T1000 (cell line): ENCODE measurements at places on chromosomes 2 and 18.

DNA sequence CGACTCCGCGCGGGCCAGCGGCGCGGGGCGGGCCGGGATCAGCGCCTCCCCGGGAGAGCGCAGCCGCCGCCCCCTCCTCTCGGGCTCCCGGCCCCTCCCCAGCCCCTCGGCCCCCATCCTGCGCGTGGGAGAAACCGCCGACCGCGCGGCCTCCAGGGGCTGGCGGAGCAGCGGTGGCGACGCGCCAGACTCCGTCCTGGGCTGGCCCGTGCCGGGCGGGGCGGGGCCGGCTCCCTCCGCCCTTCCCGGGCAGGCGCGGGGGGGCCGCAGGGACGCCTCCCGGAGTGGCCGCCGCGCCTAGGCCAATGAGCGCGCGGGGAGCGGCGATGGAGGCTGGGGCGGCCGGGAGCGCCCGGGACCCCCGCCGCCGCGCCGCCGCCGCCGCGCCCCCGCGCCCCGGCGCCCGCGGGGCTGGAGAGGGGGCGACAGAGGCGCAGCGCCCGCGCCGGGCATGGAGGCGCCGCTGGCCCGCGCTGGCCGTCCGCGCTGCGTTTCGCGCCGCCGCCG, 49.1 kb downstream of the KCNIP3 start:
- DNase-seq, result peak; percentile 26

GRCh38 chr2:67256892-67257291, 140.2 kb upstream of the ETAA1 start:
- no peak for DNase-seq

DNA sequence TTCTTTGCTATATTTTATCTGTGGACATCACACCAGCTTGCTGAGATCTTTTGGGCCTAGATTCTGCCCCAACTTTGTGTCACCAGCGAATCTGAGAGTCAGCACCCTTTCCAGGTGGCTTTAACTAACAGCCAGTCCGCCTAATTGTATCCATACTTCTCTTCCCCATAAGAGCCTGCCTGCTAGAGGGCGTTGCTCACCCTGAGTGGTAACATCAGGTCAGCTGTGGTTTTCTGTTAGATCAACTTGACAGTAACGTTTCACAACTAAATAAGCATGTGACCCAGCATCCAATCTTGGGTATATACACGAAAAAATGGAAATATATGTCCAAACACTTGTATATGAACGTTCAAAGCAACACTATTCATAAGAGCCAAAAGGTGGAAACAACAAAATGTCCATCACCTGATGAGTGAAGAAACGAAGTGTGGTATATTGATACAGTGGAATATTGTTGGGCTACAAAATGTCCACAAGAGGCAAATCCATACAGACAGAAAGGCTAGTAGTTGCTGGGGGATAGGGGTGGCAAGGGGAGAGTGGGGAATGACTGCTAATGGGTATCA, 24.9 kb downstream of the EFHD1 start:
- no peak for DNase-seq

- DNase-seq, result no peak
Measured at GRCh38 chr2:241728000-241728399, 6.4 kb upstream of the D2HGDH start.

DNA sequence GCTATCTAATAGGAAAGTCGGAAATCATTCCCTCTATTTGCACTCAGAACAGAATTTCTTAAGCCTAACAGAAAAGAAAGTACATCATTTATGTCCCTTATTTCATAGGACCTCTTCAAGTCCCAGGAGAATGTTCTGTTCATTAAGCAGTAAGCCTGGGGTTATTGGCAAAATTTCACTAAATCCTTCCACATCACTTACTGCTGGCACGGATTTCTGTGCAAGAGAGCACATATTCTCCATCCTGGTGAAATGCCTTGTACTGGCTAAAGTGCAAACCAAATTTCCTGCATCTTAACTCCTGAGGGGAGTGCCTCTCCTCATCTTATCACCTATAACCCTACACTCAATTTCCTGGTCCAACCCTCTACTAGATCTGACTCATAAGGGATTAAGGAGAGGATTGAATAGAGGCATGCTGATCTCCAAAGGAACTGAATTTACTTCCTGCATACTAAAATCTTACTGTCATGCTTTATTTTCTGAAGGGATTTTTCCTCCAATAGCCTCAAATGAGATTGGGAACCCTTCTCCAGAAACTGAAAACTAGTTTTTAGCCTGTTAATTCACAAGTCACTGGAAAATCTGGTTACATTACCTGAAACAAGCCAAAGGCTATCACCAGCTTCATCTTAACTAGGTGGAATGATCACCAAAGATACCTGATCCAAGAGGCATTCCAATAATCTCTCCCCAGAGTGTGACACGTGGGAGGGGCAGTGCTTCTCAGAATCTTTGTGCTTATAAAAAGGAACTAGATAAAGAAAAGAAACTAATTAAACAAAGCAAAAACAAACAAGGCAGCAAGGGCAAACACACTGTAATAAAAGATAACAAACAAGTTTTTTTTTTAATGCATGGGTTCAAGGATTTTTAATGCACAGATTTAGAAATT, 311.1 kb downstream of the NR4A2 start:
- no peak for DNase-seq

GRCh38 chr2:42368817-42369531, 8.0 kb upstream of the COX7A2L start:
- no peak for DNase-seq

GRCh38 chr2:188850786-188851185, 123.4 kb upstream of the COL3A1 start:
- DNase-seq, result no peak

DNA sequence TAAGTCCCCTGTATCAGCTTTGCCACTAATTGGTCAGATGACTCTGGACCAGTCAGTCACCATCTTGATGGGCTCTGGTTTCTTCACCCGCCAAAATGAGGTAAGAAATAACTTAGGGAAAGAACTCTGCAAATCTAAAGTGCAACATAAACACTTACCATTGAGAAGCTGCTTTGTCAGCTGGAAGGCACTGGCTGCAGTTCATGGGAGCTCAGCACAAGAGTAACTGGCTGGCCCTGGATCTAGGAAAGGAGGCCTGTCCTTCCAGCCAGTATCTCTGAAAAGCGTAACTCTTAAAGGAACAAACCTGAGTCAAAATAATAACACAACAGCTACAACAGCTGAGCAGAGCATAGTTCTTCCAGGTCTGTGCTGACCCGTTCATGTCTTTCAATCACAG, 123.9 kb downstream of the CACNB4 start:
- DNase-seq, result no peak

DNA sequence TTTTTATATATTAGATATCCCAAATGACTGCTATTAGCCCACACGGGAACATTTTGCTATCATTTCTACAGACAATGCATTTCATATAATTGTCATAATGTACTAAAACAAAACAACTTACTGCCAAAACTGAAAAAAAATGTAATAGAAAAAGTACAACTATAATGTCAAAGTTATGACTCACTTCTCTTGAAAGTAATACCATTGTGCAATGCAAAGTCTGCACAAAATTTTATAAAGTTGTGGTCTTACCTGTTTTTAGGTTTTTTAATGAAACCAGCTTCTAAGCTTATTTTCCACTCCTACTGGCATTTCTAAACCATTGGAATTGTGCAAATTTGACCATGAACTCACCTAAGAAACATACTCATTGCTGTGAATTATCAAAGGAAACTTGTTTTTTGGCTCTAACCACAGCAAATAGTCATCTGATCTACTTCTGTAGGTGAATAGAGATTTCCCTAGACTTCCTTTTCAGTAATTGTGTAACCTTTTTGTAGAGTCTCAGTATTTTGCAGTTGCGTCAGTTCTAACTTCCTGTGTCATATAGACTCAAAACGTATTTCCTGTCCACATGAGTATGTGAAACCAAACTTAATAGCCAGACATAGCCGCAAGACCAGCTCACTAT, 31.9 kb upstream of the TFPI start:
- DNase-seq, result no peak

DNA sequence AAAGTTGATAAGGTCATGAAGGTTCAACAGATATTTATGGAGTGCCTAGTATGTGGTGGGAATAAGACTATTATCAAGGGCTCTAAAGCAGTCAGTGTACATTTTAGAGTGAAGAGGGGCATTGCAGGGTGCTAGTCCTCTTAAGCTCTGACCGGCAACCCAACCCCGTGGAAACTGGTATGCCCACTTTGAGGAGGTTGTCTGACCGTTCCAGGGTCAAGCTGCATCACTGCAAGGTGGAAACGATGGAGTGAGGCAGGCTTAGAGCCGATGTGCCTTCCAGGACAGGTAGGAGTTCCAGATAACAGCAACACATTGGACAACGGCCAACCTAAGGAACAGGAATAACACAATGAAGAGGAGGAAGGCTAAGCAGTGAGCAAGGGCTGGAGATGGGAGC, 1.4 kb upstream of the UCN start:
- no peak for DNase-seq

DNA sequence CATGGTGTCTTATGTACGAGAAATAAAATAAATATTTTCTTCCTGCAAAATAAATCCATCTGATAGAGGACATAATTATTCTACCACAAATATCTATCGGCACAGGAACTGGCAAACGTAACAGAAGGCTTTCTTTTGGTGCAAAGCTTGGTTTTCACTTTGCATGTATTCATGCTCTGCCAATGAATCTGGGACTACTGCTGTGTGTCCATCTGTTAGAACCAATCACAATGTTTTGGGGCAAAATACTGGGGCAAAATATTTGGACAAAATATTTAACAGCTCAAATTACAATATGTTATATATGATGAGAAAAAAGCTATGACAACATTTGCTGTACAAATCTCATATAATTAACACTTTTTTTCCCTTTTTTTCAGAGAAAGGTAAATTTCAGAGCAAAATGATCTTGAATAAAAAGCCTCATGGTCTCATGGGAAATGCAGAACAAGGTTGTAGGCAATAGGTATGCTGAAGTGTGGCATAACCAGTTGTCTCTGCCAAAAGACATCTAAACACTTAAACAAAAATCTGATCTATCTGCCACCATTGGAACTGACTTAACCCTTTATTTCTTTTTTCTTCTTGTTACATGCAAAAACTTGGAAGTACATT, 923.2 kb downstream of the CPS1 start:
- no peak for DNase-seq

DNA sequence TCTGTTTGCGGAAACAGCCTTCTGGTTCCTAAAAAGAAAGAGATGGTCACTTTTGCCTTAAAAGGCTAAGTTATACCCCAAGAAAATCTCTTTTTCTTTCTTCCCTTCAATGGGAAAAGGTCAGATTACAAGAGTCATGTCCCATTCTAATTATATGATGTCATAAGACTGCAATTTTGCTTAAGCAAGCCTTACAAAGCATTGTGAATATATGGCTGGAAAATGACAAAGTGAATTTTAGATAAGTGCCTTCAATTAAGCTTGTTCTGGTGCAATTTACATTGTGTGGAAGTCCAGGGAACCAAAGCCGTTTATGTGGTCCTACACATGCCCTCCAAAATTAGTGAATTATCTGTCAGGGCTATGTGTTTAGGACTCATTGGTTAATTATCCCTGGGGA, 7.6 kb upstream of the BMP10 start:
- no peak for DNase-seq

- no peak for DNase-seq
Measured at GRCh38 chr2:219475278-219475677, 23.4 kb upstream of the GMPPA start.

- DNase-seq, result no peak
Measured at GRCh38 chr2:207064128-207064690, 101.5 kb downstream of the KLF7 start.

DNA sequence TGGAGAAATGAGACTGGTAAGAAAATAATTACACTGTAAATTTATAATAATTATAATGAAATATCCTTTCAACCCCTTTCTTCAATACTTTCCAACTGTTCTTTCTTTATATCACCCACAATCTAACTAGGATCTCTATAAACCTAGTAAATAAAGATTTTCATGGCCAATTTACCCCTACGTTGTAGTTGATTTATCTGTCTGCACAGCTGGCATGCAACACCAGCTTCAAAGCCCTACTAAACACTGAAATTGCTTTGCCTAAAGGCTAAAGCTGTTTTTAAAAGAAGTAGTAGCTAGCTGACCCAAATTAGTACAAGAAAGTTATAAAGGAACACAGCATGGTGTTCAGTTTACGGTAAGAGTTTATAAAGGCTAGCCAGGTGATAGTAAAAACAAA, 140.1 kb downstream of the NOL4 start:
- no peak for DNase-seq

DNA sequence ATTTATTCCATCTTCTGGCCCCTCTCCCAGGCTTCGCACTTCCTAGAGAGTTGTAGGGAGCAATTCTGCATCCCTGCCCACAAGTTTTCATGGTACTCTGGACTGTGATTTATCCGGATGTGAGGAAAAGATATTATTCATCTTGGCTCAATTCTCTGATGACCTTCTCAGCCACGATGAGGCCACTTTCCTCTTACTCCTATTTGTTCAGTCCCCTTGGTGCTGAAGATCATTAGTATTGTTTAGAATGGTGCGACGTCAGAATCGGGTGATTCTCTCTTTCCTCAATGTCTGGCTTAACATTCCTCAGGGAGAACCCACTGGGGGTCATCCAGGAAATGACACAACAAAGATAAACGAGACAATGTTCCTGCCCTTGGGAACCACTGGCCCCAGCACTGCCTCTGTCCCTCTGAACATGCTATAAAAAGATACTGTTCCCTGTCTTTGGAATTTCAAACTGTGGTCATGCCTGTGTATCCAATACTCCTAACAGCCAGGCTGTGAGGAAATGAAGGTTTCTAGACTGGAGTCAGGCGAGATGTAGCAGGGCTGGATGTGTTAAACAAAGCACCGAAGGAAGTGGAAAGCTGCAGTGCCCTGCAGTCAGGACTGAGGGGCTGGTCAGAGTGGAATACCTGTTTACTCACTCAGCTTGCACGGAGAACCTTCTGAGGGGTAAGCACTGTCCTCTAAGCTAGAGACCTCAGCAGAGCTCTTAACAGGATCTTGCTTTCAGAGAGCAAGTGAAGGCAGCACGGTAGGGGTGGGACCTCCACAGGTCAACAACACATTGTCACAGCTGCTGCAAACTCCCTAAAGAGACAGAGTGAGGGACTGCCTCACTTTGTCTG, 12.9 kb upstream of the GLI2 start:
- DNase-seq, result no peak

GRCh38 chr2:95334916-95335641, 37.9 kb downstream of the KCNIP3 start:
- DNase-seq, result no peak

DNA sequence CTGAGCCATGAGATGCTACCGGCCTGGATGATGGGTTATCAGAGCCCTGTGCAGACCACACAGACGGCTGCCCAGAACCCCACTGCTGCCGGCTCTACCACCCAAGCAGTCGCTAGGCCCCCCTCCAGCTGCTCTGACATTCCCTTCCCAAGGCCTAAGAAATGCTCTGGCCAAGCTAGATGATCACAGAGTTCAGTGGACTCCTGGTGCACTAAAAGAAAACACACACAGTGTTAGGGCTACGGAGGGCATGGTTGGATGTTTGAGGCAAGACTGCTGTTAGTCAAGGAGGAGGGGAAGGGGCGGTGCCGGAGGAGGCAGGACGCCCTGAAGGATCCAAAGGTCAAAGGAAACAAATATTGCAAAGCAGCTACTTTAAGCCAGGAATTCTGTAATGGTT, 174.5 kb downstream of the MYCN start:
- no peak for DNase-seq
